ENCODE measurements at places on chromosomes 2 and 18.

- peak; percentile 66 for DNase-seq
Measured at GRCh38 chr2:98465456-98466226, 21.0 kb downstream of the INPP4A start.

DNA sequence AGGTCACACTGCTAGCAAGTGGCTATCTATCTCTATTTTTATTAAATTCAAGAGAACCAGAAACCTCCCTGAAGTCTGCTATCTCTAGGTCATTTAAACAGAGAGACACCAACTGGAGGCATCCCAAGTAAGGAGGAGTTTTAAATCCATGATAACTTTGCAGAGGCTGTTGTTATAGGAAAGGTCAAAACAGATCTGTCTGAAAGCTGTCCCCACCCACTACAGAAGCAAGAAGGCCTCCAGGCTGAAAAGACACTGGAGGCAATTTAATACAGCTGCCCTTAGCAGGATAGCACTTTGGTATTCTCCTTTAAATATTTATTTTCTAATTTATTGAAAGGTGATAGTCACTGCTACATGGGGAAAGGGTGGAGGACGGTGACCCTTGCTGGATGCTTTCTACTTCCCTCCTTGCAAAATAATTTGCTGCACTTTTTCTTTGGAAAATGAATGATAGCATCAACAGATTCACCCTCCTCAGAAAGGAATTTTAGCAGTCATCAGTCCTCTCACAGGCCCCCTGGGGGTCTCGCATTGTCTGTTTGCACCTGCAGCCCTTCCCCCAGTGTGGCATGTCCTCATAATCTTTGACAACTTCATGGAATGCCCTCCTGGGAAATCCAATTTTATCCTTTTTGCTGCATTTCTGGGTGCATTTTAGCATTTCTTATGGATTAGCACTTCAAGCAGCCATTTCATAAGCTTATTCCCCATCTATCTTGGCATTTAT, 429.5 kb upstream of the TNP1 start:
- DNase-seq: no peak

DNA sequence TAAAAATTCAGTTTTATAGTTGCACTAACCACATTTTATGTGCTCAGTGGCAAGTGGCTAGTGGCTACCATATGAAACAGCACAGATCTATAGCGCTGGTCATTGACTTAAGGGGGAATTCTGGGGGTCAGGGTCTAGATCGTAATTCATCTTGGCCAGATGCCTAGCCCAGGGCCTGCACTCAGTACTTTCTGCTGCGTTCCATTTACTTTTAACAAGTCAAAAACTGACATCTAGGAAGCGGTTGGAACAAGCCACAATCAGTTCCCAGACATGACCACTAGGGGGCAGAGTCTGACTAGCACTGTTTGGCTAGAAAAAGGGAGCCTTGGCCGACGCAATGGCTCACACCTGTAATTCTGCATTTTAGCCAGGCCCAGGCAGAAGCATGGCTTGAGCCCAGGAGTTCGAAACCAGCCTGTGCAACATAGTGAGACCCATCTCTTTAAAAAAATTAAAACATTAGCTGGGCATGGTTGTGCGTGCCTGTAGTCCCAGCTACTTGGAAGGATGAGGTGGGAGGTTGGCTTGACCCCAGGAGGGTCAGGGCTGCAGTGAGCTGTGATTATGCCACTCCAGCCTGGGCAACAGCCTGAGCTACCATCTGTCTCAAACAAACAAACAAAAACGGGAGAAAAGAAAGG, 9.0 kb upstream of the TMBIM1 start:
- DNase-seq: peak; percentile 79

DNA sequence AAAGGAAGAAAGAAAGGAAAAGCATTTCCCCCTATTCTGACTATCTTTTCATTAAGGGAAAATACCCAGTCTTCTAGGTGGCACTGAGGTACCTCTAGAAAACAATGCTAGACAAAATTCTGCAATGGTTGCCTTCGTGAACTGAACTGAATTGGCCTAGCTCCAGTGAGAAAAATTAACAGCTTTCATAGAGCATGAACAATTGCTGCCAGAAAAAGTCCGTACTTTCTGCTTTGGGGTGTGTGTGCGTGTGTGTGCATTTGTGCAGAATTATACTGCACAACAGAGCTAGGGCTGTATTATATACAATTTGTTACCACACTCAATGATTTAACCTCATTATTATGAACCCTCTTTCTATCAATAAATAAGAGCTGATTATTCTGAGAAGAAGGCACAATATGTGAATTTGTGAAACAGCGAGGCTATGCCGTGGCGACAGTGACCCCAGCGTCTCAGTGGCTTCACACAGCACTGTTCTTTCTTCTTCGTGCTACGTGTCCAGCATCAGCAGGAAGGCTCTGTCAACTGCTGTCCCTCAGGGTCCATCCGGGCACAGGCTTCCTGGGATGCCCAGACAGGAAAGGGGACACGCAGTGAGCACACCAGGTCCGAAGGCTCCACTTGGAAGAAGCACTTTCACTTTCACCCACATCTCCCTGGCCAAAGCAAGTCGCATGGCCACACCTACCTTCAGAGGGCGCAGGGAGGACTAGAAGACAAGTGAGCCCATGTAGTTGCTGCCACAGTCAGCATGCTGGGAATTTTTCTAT, 47.5 kb downstream of the PTGR3 start:
- DNase-seq: peak; percentile 9

DNA sequence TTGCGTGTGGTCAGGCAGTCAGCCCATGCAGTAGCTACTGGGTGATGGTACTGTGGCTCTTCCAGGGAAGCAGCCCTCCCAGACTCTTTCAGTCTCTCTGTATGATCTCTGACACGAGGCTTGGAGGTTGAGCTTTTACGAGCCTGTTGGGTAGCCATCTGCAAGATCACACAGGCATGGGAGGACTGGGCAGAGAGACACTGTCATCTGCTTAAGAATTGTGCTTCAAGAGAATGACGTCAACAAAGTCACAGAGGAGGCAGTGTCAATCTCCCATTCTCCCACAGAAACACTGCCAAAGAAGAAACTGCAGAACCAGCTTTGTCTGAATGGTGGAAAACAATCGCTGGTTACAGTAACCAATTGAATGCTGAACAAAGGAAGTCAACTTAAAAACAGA, 78.4 kb upstream of the MC2R start:
- no peak for DNase-seq

GRCh38 chr18:35971661-35972196, 750 bp upstream of the RMP24 start:
- no peak for DNase-seq

DNA sequence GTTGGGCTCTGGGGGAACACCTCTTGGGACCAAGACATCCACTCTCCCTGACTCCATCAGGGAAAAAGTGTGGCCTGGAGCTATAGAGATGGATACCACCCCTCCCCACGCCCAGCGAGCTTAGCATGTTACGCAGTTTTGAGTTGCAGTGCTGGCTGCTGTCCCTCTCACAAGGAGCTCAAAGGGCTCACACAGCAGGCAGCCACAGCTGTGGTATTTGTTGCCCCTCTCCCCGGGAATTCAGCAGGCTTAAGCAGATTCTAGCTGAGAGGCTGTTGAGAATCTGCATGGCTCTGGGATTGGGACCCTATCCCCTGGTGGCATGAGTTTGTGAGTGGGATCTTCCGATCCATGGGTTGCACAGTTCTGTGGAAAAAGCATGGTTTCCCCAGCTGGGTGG, 673.1 kb upstream of the FSHR start:
- no peak for DNase-seq
